Activated CD8-positive, alpha-beta memory T cell treated with anti-CD3 and anti-CD28 coated beads, Interleukin-2, amount 50 U/mL, for 4 hours (primary cell): ENCODE measurements at places on chromosomes 6 and 20.

DNA sequence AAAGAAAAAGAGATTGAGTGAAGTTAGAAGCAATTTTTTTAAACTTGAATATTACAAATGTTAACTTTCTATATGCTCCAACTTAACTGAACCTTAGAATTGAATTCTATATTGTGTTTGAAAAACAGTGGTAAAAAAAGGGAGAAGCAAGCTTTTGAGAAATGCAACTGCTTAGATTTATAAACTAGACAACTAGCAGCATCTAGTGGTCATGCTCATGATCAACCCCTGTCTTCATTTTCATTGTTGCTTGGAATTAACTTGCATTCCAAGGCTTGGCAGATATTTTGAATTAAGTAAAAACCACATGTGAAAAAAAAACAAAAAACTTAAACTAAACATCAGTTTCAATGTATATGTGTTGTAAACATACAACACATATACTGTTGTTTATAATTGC, 113.1 kb downstream of the C6orf58 start:
- no peak for DNase-seq

GRCh38 chr6:52877168-52877567, 32.3 kb downstream of the GSTA3 start:
- no peak for DNase-seq

DNA sequence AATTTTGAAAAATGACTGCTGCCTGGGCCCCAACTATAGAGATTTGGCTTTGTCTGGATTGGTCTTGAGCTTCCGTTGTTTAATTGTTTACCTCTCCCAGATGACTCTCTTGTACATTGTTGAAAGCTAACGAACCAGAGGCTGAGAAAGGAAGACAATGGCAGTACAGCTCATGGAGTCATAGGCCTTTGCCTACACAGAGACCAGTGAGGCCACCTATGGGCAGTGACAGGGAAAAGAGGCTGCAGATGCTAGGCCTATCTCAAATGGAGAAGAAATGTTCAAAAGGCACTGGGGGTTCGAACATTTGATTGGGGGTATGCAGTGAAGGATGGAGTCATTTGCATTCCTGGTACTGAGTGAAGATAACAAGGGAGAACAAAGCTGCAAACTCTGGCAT, 29.1 kb downstream of the OPN5 start:
- no peak for DNase-seq

GRCh38 chr6:142867355-142867801, 77.6 kb downstream of the HIVEP2 start:
- no peak for DNase-seq

DNA sequence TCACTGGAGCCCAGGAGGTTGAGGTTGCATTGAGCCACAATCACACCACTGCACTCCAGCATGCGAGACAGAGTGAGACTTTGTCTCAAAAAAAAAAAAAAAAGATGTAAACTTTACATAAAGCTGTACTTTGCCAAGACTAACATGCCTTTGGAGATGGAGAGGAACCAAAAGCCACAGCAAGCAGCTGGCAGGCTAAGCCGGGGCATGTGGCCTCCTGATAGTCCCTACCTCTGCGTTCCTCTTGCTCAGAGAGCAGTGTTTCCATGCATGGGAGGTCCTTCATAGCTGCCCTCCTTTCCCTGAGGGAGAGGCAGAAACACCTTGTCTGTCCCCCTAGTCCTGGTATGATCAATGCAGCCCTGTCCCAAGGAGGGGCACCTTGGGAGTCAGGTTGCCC, 35.2 kb downstream of the SPATA2 start:
- DNase-seq: no peak

DNA sequence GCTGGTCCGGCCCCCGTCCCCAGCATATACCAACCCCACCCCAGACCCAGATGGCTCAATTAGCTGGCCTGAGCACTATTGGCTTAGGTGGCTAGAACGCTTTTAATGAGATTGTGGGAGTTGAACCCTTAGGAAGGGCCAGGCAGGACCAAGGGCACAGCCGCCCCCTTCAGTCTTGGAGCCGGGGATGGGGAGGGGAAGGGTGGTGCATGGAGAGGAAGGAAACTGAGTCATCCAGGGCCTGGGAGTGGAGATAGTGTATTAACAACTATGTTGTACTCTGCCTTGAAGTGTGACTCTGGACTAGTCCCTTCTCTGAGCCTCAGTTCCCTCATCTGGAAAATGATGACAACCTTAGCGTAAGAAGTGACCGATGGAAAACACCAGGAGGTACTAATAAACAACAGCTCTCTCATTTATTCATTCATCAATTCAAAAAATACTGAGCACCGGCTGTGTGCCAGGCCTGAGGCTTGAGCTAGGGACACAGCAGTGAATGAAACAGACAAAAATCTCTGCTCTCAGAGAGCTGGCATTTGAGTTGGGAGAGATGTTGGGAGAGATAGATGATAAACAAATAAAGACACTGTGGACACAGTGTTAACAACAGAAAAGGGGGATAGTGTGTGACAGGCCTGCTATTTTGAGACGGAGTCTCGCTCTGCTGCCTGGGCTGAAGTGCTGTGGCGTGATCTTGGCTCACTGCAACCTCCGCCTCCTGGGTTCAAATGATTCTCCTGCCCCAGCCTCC, 11.5 kb downstream of the PEDS1 start:
- no peak for DNase-seq

GRCh38 chr20:31260326-31260932, 3.0 kb downstream of the DEFB115 start:
- DNase-seq: no peak

GRCh38 chr6:167093922-167094432, 28.9 kb upstream of the CCR6 start:
- peak; percentile 81 for DNase-seq

- DNase-seq: no peak
These were observed 326.5 kb upstream of the RUNX2 start for GRCh38 chr6:45001663-45002062.

DNA sequence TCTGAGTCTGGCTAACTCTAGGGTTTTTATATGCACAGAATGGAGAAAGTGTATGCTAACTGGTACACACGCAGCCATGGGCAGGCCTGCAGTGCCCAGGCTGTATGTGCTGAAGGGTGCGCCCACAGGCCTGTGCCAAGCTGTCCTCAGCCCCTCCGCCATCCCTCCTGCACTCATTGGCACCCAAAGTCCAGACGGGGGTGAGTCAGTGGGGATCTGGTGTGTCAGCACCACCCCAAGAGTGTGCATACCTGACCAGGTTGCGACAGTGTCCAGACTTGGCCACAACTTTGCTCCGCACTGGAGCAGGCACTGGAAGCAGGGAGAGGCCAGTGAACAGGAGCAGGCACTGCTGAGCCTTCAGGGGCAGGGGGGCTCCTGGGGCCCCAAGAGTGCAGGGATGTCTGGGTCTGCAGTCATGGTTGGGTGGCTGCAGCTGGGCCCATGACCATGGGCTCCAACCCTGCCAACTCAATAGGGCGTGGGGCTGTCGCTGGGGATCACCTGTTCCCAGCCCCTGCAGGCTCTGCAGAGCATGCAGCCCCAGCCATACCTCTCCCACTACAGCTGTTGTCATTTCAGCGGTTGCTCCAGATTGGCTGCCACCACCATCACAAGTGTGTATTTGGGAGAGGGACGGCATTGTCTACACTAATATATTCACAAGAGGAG, 717.8 kb downstream of the EPHA7 start:
- DNase-seq: no peak

DNA sequence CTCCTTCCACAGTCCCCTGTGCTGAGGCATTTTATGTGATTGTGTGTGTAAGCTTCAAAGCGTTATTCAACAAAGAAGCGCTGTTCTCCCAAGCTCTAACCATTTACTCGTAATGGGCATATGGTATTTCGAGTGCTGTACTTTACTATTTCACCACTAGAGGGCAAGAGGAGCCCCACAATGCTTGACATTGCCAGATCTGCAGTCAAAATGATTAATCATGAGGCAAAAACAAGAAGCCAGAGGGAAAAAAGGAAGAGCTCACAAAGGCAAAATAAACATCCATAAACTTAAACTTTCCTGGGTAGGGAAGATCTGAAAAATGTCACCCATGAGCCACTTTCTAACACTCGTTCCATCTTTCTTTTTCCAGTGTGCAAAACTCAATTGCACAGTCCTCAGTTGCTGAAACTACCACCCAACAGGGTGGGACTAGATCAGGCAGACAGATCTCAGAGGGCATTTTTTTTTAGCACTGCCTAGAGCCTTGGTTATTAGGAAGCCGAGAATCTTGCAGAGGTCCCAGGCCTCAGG, 215.0 kb upstream of the PLCB4 start:
- no peak for DNase-seq

GRCh38 chr6:44216677-44217331, at the start of gene MYMX:
Gene MYMX, plus strand, starts transcription at chr6:44216926. Its CDS starts 546 bp downstream, at chr6:44217472.
- no peak for DNase-seq

DNA sequence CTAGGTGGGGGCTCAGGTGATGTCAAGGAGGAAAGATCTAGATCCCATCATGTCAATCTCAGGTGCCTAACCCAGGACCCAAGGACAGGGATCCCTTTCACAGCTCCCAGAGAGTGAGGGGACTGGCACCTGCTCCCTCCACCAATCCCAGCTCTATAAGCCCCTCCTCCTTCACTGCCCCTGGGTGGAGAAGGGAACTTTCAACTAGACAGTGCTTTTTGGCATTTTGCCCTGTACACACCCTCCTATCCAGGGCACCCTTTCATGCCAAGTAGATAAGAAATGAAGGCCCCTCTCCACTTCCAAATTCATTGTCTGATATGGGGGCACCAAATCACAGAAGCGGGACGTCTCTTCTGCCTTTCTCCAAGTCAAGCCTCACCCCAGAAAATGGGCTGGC, 61.6 kb downstream of the MDGA1 start:
- no peak for DNase-seq

GRCh38 chr20:19318610-19319009, 106.2 kb downstream of the SLC24A3 start:
- DNase-seq: no peak

GRCh38 chr6:159064477-159064876, 19.7 kb upstream of the TAGAP start:
- DNase-seq: no peak

DNA sequence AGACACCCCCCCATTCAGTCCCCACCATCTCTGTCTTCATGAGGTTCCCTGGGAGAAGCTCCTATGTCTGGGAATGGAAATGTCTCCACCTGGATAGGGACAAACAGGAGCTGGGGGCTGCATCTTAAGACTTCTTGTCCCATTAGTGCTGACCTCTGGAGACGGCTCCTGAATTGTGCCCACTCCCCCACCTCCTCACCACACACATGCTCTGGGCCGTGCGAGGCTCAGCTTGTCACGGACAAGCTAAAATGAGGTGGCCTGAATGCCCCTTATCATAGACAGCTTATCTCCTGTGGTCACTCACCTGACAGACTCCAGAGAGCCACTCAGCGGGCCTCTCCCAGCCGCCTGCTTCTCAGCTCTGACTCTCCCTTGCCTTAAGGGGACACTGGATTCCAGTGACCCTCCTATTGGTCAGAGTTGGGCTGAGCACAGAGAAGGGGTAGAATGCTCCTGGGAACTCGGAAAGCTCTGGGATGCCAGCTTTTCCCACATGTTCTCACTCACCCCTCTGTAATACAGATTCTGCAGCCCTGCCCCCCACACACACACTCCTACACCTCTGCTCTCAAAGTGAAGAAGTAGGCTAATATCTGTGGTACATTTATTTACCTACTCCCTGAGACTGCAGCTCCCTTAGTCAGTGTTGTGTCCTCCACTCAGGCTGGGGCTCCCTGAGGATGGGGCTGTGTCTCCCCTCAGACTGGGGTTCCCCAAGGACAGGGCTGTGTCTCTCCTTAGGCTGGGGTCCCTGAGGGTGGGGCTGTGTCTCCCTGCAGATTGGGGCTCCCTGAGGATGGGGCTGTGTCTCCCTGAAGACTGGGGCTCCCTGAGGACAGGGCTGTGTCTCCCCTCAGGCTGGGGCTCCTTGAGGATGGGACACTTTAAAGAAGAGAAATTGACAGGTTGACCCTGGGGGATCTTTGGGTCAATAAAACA, 167.5 kb downstream of the VEGFA start:
- no peak for DNase-seq

DNA sequence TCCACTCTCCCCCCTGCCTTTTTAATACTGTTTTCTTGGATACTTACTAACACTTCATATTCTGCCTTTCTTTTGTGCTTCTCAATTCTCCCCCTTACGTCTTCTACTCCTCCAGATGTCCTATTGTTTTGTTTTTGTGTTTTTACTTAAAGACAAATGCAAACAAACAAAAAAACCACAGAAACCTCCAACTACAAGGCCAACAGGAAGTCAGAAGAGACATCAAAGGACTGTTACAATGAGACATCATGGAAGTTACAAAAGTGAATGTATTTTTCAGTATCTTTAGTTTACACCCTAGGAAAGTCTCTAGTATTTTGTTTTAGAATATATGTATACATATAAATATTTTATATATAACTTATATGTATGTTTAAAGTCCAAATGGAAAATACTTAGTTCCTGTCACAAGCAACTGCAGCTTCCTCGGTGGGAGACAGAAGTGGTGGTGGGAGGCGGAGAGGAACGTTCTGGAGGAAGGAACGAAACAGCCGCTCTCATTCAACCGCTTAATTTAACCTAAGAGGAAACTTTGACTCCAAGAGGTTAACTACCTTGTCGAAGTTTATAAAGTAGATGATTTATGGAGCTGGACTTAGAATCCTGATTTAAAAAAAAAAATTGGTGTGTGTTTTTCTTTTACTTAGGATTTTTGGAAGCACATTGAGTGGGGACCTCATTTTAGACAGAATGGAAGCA, 168.9 kb upstream of the PDE10A start:
- DNase-seq: no peak

GRCh38 chr6:142927271-142927580, 17.8 kb downstream of the HIVEP2 start:
- no peak for DNase-seq

DNA sequence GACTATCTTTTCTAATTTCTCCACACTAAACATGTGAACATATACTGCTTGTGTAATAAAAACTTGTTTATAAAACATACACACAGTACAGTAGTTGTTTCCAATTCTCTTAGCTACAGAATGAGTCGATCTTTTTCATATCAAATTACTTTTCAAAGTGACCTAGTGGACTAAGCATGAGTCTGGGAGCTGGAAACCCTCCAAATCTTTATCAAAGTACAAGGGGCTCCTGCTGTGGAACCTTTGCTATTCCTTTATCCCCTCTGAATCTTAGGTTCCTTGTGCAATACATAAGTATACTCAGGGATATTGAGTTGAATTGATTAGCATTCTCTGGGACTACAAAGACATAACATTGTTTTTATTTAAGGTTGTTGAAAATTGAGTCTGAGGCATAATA, 48.7 kb upstream of the TAB2 start:
- DNase-seq: no peak

DNA sequence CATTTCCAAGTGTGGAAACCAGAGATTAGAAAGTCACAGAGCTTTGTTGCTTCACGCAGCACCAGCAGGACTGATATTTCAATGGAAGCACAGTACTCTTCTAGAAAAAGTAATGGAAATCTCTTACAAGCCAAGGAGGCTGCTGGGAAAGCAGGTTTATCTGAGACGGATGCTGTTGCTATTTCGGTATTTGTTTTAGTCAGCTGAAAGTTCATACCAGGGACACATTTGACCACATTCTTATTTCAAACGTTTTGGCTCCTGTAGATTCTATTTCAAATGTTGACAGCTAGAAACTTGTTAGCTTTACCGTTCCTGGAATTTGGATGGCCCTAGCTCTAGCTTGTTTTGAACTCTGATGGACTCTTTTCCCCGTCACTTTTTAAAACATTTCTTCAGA, 3.7 kb upstream of the TMEM242 start:
- no peak for DNase-seq
